Fibroblast of skin of left biceps (primary cell): ENCODE measurements at places on chromosomes 1 and 21.

DNA sequence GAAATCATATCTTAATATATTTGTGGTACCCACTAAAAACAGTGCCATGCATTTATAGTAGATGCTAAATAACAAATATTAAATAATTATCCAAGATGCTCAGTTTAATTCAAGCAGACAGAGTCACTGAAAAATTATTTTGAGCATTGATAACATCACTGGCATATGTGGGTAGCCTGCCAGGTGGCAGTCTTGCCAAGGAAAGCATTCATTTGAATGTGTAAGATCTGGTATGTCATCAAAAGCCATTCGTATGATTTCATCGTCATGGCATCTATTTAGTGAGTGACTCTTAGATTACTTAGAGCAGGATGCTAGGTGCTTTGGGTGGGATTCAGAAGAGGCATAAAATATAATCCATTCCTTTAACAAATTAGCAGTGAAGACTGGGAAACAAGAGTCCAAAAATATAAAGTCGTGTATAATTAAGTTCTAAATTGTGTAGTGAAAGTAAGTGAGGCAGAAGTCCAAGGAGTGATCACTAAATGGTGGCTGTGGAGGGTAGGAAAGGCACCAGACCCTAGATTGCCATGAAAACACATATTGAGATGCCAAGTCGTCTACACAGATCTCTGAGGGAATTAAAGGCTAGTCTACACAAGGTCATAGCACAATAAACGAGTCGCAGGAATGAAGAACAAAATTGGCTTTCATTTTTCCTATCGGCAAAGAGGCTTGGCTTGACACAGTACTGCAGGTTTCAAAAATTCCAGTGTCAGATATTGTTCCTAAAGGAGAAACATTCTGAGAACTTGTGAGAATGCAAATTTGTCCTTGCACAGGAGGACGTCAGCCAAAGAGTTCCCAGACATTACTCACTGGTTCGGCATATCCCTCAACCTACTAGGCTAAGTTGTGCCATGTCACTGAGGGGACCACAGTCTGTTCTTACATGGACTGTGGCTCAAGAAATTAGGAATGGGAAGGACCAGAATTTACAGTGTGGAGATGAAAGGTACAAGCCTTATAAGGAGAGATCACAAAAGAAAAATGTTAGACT is 130.8 kb downstream of the LYPLAL1 start:
- DNase-seq, result no peak

- DNase-seq, result no peak
These were observed 1.9 kb upstream of the TMEM125 start for GRCh38 chr1:43267818-43268425.

GRCh38 chr1:77673030-77673429 is 9.4 kb downstream of the ZZZ3 start:
- no peak for DNase-seq

GRCh38 chr1:160070243-160071163 is 543 bp upstream of the KCNJ10 start:
- DNase-seq, result no peak

- no peak for DNase-seq
These were observed 60.1 kb downstream of the CD34 start for GRCh38 chr1:207850621-207851407.

GRCh38 chr1:8746554-8746953 is 70.9 kb downstream of the RERE start:
- DNase-seq, result no peak

- DNase-seq, result no peak
These were observed 58.1 kb downstream of the CAPZB start for GRCh38 chr1:19427087-19427781.

DNA sequence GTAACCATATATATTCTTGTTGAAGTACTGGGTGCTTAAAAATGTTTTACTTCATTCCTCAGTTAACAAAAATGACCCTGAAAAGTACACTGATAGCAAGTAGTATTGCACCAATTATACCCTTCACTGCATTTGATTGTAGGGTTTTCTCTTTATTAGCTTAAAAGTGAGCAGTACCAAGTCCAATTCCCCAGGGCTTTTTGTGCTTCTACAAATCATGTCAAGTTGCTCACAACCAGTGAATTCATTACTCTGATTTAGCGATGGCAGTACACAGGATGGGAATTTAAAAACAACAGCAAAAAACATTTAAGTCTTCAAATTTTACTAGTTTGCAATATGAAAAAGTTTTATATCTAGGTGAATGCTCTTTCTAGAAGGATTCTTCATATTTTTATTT is 436.4 kb downstream of the PTBP2 start:
- no peak for DNase-seq

DNA sequence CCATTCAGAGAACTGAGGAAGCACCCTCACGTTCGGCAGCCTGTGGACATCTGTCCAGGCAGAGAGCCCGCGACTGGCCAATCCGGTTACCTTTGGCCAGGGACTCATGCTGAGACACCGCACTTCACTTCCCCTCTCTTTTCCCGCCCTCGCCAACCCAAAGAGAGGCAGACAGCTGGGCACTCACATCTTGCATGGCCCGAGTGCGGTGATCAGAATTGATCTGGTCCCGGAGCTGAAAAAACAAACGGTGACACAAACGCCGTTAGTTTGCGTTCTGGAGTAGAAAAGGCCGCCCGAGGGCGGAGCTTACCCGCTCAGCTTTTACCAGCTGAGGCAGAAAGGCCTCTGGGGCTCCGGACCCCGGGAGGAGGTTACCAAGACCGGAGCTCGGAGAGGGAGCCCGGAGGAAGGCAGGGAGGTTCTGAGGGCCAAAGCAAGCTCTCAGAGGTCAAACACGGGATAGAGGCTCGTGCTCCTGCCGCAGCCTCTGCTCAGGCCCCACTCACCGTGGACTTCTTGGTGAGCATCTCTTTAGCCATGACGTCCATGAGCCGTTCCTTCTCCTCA is 376 bp downstream of the SF3A3 start:
- no peak for DNase-seq

DNA sequence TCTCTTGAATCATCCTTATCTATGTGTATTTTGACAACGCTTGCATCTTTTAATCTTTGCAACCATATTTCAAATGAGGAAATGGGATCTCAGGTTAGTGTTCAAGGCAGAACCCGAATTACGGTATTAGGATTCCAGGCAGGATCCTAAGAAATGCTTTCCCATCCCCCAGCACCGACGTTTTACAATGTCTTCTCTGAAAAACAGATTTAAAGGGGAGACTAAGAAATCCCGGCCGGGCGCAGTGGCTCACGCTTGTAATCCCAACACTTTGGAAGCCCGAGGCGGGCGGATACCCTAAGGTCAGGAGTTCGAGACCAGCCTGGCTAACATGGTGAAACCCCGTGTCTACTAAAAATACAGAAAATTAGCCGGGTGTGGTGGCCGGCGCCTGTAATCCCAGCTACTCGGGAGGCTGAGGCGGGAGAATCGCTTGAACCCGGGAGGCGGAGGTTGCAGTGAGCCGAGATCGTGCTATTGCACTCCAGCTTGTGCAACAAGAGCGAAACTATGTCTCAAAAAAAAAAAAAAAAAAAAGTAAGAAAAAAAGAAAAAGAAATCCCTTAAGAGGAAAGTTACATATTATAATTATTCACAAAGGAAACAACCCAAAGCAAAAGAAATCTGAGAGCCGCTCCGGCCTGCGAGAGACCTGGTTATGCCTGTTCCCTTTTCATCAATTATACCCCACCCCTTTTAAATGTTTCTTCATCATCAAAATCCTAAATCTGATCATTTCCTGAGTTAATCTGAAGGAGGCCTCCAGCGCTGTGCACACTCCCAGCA is 801 bp upstream of the GORAB start:
- DNase-seq, result no peak

- DNase-seq, result no peak
These were observed 61.8 kb upstream of the SYT6 start for GRCh38 chr1:114215436-114215835.

DNA sequence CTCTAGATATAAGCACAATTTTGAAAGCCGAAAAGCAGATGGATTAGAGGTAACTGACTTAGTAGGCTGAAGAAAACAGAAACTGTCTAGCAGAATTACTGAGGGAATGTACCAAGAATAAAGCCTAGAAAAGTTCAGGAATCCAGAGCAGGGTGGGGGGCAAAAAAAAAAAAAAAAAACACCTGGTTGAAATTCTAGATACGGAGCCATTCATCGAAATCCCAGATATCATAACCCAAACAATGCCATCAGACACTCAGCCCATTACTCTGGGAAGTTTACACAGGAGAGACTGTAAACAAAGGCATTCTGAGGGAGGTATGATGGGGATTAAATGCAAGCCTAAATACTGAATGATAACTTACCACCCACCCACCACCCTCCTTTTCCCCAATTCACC is 45.6 kb downstream of the ENAH start:
- DNase-seq, result no peak

- no peak for DNase-seq
These were observed 36.0 kb downstream of the ALG6 start for GRCh38 chr1:63403386-63403785.

GRCh38 chr1:208747979-208748378 is 503.8 kb upstream of the PLXNA2 start:
- no peak for DNase-seq

- DNase-seq, result no peak
These were observed 922 bp upstream of the FCRLB start for GRCh38 chr1:161720422-161720821.

DNA sequence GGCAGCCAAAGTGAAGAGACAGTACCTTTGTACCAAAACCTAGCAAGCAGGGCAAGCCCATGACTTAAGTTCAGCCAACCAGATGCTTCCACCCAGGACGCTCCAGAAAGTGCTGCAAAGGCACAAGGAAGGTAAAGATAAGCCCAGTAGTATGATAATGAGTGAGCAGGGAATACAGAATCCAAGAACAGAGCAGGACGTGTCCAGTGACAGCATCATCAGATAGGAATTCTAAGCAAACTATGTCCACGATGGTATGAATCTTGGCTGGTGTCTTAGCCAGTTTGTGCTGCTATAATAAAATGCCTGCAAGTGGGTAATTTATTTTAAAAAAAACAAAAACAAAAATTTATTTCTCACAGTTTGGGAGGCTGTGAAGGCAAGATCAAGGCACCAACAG is 13.6 kb downstream of the GJA4 start:
- no peak for DNase-seq

GRCh38 chr1:94773296-94773809 is 46.8 kb upstream of the SLC44A3 start:
- no peak for DNase-seq

DNA sequence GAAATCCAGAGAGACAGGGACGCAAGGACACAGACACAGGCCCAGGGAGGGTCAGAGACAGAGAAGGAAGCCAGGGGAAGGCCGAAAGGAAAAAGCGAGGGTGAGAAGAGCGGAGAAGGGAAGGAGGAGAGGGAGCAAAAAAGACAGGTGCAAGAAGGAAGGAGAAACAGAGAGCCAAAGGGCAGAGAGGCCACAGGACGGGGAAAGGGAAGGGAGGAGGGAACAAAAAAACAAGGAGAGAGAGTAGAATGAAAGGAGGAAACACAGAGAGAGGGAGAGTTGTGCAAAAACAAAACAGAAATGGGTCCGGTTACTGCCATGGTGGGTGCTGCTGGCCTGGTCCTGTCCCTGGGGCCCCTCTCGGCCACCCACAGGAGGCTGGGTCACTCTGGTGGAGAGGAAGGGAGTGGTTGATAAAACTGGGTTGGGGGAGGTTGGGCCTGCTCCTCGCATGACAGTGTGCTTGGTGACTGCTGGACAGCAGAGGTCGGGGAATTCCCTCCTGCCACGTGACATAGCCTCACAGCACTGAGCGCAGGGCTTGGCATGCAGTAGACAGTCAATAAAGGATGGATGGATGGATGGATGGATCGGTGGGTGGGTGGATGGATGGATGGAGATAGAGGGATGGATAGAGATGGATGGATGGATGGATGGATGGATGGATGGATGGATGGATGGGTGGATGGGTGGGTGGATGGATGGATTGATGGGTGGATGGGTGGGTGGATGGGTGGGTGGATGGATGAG is 64.8 kb downstream of the RAP1GAP start:
- DNase-seq, result no peak

GRCh38 chr1:9589144-9589718 is 520 bp downstream of the TMEM201 start:
- DNase-seq, result no peak

GRCh38 chr1:183915625-183916510 is 110.9 kb downstream of the RGL1 start:
- peak; percentile 95 for DNase-seq

- DNase-seq, result no peak
These were observed 12.4 kb upstream of the C2CD2 start for GRCh38 chr21:41966041-41966833.

DNA sequence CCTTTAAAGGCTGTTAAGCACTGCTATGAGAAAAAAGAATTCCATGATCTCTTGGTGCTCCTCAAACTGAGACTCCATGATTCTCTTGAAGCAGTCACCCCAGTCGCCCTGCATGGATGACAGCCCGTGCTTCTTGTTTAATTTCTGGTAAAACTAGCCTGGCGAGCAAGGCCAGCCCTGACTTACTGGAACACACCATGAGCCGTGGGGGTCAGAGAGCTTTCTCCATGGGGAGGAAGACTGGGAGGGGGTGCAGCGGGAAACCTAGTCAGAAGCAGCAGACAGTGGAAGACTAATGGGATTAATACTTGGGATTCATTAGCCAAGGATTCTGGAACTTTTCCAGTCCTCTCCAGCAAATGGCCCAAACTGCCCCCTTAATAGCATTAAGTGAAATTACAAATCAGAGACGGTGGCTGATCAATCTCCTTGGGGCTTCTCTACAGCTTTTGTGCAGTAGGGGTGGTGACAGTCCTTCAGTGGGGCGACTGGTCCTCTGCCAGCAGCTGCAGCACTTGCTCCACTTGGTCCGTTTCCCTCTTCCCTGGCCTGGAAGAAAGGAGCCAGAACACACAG is 57.2 kb upstream of the LRRN2 start:
- DNase-seq, result no peak

DNA sequence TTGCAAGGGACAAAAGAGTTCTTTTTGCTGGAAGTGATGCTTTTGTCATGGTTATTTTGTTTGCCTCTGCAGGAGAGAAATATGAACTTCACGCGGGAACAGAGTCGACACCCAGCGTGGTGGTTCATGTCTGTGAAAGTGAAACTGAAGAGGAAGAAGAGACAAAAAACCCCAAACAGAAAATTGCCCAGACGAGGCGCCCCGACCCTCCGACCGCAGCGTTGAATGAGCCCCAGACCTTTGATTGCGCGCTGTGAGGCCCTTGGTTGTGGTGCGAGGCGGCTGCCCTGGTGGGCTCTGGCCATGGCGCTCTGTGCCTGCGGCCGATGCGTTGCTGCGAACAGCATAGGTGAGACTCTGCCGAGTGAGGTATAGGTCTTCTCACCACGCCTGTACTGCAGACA is 20.9 kb upstream of the NCMAP start:
- DNase-seq, result no peak

DNA sequence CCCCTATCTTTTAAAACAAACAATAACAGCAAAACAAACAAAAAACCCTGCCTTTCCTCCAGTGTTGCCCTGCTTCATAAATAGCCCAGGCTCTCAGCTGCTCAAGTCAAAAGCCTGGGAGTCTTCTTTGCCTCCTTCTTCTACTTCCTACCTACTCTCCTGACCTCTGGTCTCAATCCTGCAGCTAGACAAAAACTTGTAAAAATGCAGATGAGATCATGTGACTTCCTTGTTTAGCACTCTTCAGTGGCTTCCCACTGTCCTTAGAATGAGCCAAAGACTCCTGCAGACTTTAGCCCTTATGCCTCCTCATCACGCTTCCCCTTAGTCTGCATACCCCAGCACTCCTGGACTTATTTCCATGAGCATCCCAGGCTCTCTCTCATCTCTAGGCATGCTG is 55.0 kb upstream of the ZNF644 start:
- no peak for DNase-seq
